Ureter (tissue), 1 donor: ENCODE measurements at places on chromosomes 16 and 17. TPM values are rescaled to one million over a fixed set of nuclear protein-coding genes. Genes with fewer than 3 reads are reported as not detected.

DNA sequence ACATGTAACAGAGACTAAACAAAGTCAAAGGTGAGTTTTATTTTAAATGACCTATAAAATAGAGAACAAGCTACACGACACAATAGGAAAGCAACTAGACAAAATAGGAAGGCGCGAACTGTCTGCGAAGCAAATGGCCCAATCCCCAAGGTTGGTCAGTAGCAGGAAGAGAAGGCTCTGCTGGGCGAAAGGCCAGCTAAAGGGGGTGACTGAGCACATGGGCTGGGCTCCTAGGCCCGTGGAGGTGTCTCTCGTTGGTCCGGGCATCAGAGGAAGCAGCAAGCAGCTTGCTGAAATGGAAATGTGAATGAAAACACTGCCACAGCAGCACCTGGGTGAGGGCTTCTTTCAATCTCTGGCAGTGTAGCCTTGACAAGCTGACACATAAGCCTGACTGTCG, 129.4 kb downstream of the ZNF778 start:
- DNase-seq, result no peak

DNA sequence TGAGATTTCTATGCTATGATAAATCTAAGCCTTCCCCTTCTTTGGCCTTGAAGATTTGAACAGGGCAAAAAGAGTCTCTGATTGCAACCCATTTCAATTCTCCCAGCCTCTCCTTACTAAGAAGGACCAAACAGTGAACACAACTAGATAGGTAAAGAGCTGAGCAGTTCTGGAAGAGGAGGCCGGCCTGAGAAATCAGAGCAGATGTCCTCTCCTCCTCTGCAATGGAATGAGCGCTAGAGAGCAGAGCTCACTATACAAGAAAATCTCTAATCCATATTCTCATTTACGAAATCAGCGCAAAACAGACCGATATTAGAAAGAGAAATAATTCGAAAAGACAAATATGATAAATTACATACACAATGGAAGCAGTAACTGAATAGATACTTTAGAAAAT, 124.2 kb downstream of the CDK5R1 start:
- no peak for DNase-seq

DNA sequence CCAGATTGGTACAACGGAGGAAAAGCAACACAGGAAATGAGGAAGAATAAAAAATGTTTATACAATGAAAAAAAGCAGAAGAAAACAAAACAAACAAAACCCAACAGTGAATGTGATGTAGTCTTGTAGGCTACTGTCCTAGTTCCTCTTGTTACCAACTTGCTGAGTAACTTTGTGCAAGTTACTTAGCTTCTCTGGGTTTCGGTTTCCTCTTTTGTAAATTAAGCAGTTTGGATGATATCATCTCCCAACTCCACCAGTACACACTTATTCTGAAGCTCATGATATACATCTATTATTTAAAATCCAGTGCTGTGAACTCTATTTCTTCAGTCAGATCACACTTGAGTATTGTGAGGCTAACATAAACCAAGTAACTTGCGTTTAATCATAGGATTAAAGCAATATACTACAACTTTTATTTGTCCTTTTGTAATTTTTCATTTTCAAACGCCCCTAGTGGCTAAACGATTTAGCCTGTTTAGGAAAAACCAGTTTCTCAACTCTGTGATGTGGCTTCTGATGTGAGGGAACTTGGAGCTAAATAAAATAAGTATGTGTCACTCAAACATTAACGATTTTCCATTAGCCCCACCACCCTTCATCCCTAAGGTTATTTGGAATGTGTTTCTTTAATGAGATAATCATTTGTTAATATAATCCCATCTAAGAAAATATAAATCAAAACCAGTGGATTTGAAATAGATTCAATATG, 1.4 kb upstream of the UNK start:
- no peak for DNase-seq

GRCh38 chr17:1796800-1797199, 32.9 kb downstream of the SMYD4 start:
- no peak for DNase-seq

DNA sequence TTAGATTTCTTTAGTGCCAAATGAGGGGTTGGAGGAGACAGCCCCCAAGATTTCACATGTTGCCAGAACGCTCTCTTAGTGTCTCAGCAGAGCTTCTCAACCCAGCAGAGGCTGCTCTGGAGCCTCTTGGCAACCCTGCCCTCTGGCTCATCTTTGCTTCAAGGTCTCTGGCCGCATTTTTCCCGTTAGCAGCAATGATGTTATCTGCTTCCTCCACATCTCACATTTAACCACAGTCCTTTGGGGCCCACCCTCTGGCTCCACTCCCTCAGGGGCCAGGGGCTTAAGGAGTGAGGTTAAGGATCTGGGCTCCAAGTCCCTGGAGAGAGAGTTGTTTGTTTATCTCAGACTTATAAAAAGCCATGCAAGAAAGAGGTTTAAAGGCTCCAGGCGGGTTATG, 3.3 kb upstream of the XYLT1 start:
- no peak for DNase-seq

C17orf107 gene
- 4.6 TPM for total RNA-seq

- no peak for DNase-seq
Observed at GRCh38 chr16:51532551-51532950, 381.5 kb upstream of the SALL1 start.

CTRB1 gene
- total RNA-seq, result not detected
